CD8-positive, alpha-beta T cell (primary cell): ENCODE measurements at places on chromosomes 3 and 15.

DNA sequence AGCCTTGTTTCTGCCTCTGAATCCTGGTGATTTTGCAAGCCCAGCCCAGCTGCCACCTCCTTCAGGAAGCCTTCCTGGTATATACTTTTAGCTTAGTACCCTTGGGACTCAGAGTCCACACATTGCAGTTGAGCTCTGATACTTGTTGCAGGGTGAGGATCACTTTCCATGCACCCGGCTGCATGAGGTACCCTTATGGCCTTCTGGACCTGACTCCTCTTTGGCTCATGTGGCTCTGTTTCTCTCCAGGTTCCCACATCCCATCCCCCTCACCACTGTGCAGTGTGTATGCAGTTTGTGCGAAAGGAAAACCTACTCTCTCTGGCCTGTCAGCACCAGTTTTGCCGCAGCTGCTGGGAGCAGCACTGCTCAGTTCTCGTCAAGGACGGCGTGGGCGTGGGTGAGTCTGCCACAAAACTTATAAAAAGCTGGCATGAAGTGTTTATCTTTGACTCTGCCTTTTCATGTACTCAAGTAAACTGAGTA, 23.1 kb upstream of the P4HTM start:
- no peak for DNase-seq

DNA sequence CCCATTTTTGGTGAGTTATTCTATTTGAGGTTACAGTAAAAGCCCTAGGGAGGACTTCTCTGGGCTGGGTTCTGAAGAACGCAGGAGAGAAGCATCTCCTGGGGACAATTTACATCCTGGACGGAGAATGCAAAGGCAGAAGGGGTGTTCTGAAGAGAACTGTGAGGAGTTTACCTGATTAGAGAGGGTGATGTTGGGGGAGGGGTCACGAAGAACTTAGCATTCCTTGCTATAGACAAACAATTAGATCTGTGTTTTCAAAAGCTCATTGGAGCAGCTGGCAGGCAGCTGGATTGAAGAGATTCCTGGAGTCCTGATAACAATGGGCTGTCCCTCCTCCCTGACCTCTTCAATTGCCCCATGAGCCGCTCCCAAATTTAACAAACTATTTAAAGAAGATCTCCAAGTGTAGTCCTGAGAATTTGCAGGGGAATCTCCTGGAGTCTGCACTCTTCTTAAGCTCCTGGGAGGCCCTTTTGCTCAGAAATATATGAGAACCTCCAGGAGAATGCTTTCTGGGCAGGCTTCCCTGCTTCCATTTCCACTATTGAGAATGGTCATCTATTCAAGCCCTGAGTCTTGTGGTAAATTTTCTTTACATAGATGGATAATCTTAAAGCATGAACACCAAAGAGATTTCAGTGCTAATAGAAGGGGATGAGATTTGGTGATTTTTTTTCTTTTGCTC, 55.3 kb downstream of the ARHGAP31 start:
- DNase-seq, result no peak

DNA sequence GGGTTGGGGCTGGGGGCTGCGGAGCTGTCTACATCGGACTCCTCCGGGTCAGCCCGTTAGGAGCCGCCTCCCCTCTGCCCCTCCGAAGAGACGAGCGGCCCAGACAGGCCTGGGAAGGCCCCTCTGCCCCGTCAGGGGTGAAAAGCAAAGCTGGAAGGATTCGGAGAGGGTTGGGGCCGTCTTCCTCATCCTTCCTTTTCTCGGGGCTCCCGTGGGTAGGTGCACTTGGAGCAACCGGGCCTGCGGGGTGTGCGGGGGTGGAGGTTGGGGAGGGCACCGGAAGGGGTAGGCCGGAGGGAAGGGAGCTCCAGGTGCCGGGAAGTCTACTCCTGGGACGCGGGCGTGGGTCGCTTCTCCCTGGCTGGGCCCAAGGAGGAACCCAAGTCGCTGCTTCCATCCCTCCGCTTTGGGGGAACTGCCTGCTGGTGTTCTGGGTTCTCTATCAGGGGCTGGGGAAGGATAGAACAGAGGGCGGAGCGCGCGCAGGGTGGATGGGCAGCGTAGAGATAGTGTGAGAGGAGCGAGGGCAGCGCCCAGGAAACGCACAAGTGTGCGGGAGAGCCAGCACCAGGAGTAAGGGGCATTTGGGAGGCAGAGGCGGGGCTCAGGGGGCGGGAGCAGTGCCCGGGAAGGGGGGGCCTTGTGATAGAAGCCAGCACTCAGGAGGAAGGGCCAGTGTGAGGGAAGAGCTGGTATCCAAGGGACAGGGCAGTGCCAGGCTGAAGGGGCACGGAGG, 590 bp downstream of the POLR2H start:
- peak; percentile 60 for DNase-seq

GRCh38 chr3:40281995-40282394, 27.5 kb upstream of the EIF1B start:
- no peak for DNase-seq

DNA sequence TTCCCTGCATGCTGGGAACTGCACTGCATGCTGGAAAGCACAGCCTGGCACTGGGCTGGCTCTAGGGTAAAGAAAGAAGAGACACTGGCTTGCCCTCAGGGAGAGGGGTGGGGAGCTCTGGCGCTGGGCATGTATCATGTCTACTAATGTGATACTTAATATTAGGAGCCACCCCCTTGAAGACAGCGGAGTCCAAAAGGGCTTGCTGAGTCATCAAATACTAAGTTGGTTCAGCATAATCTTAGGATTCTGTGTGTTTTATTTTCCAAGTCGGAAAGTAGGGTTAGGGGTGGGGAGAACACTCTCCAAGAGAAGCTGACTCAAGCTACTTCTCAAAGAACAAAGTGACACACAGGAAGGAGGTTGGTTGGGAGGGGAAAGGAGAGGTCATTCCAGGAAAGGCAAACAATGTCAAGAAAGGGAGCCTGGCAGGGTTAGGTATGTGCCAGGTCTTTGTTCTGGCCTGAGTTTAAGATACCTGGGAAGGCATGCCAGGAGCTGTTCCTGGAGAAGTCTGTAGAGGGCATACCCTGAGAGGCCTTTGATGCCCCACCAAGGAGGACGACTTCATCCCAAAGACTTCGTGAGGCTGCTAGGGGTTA, 237.8 kb upstream of the NR2E3 start:
- no peak for DNase-seq

- DNase-seq, result peak; percentile 5
Measured at GRCh38 chr3:87792534-87793336, 266.1 kb downstream of the CGGBP1 start.

GRCh38 chr3:82568776-82569338, 807.4 kb upstream of the GBE1 start:
- no peak for DNase-seq

DNA sequence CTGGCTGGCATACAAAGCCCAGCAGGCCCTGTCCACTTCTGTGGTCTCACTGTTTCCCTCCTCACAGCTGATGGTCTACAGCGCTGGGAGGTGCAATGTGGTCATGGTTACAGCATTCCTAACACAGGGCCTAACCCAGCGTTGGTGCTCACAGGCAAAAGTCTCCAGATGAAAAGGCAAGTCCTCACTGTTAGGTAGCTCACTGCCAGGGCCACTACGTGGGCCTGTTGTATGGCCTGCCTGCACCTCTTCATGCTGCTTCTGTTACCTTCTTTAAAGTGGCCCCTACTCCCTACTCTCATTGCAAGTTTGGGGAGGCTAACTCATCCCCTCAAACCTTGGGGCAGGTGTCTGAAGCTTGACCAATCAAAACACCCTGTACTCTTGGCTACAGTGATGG, 31.3 kb downstream of the CCDC13 start:
- DNase-seq, result no peak

- no peak for DNase-seq
Measured at GRCh38 chr3:129238945-129239705, 10.3 kb upstream of the COPG1 start.

DNA sequence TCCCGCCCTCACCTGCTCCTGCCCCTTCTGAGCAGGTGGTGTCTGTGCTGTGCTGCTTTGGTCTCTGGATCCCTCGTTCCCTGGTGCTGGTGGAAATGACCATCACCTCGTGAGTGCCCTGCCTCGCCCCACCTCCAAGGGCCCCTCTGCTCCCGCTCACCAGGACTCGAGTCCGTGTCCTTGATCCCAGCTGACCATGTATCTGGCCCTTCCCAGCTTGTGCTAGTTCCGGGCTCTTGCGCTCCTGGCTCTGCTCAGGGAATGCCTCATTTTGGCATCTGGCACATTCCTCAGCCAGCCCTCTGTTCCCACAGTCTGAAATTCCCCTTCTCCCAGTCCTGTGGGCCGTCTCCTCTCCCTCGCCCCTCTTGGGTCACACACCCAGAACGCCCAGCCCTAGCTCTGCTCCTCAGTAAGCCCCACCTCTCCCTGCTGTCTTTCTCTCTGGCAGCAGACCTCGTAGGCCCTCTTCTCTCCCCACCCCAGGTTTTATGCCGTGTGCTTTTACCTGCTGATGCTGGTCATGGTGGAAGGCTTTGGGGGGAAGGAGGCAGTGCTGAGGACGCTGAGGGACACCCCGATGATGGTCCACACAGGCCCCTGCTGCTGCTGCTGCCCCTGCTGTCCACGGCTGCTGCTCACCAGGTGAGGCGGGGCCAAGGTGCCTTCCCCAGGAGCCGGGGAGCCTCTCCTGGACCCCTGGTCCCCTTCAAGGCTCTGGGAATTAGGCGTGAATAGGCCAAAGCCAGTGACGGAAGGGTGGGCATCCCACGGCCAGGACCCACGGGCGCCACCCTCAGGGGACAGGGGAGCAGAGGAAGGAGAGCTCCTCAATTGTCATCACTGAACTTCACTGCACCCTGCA, 11.5 kb downstream of the SLC51A start:
- DNase-seq, result no peak

DNA sequence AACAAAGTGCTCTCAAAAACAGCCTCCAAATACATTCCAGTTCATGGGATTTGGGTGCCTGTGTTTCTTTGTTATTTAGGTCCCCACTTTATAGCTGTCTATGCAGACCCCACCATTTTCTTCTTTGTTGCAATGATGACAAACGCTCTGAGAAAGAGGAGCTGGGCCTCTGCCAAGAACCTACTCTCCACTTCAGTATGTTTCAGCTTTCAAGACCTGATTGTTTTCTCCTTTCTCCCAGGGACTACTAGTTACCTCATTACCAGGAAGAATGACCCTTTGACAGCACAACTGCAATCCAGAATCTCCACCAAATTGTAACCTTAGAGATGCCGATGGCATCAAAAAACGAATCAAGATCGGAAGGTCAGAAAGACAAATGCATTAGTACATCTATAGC, 236.8 kb downstream of the MEIS2 start:
- no peak for DNase-seq

- no peak for DNase-seq
Measured at GRCh38 chr3:5136919-5137429, 14.9 kb downstream of the ARL8B start.

DNA sequence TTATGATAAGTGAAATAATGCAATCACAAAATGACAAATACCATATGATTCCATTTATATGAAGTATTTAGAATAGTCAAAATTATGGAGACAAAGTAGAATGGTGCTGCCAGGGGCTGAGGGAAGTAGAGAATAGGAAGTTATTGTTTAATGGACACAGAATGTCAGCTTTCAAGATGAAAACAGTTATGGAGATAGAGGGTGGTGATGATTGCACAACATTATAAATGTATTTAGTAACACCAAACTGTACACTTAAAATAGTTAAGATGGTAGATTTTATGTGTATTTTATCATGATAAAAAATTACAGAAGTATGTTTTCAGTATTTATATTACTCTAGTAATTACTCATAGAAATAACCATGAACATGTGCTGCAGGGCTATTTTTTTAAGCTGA, 100.8 kb upstream of the AZI2 start:
- no peak for DNase-seq

- DNase-seq, result no peak
Measured at GRCh38 chr15:90873998-90874605, 5.7 kb downstream of the FURIN start.

- no peak for DNase-seq
Measured at GRCh38 chr15:39061952-39062464, 497.4 kb upstream of the RASGRP1 start.

DNA sequence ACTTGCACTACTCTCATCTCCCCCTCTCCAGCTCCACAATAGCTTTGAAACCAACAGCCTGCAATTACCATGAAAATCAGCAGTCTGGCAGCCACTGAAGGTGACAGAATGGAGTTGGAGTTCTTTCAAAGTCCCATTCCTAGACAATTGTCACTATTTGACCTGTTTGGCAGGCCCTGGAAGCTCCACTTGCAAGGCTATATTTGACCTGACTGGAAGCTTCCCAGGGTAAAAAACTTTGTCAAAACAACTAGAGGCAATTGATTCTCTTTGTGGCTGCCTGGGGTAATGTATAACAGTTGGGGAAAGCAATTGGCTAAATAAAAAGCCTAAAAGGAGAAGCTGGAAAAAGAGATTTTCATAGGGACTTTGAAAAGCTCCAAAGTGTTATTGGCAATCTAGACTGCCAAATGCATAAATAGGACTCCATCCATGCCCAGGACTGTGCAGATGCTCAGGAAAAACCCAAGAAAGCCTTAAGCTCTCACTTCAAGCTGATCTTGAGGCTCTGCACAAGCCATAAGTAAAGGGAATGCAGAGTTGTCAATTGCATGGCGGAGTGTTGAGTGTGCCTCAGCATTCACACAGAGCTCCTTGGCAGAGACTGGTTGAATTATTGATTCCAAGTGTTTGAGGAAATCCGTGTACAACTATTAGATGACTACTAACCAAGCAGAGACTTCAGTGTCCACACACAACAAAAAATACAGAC, 18.3 kb downstream of the GREM1 start:
- no peak for DNase-seq

GRCh38 chr3:138692152-138692551, 83.6 kb downstream of the FAIM start:
- no peak for DNase-seq

- DNase-seq, result no peak
Measured at GRCh38 chr3:23333633-23334032, 130.5 kb downstream of the UBE2E2 start.

GRCh38 chr3:162377608-162378007, 881.0 kb downstream of the OTOL1 start:
- no peak for DNase-seq

- DNase-seq, result no peak
Measured at GRCh38 chr3:63471781-63472180, 180.7 kb upstream of the SNTN start.
